Vagina (tissue), 2 donors: ENCODE measurements at places on chromosomes 12 and 14. TPM values are rescaled to one million over a fixed set of nuclear protein-coding genes. Genes with fewer than 3 reads are reported as not detected.

The MYH6 gene
- total RNA-seq = not detected

The LRFN5 gene
- total RNA-seq = 197 TPM

The INSM2 gene
- 0.98 TPM for total RNA-seq

The CLEC6A gene
- not detected for total RNA-seq

The UNC79 gene
- total RNA-seq = 0.49 TPM
